ENCODE measurements at places on chromosomes 16 and 17. TPM values are rescaled to one million over a fixed set of nuclear protein-coding genes. Genes with fewer than 3 reads are reported as not detected.

DNA sequence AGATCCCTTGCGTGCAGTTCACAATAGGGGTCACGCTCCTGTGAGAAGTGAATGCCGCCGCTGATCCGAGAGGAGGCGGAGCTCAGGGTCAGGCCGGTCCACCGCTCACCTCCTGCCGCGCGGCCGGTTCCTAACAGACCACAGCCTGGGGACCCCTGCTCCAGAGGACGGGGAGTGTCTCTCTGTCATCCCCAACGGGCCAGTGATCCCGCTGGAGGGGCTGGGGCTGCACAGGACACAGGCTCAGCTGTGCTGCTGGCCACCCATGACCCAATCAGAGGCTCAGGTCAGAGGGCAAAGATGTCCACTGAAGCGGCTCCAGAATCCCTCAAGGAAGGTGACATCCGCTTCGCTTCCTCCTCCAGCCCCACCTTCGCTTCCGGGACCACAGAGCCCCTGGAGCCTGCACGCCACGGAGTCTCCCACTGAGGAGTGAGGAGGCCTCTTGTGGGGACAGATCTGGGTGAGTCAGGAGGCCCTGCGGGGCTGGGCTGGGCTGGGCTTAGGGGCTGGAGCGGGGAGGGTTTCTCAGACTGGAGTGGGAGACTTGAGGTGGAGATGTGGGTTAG, 115.4 kb downstream of the METRNL start:
- peak; percentile 2 for DNase-seq
- H3K27ac ChIP-seq: peak overlapping the region; percentile 71
- H3K4me1 ChIP-seq: peaks cover 15% of the 10 kb centered on the region
- no peaks in the 10 kb centered on the region for H3K27me3 ChIP-seq
- H3K4me3 ChIP-seq: no peak overlapping the region

- H3K36me3 ChIP-seq: no peaks in the 10 kb centered on the region
- H3K27ac ChIP-seq: no peak overlapping the region
- no peaks in the 10 kb centered on the region for H3K4me1 ChIP-seq
- no peak for DNase-seq
- no peaks in the 10 kb centered on the region for H3K27me3 ChIP-seq
- no peak overlapping the region for H3K4me3 ChIP-seq
Measured at GRCh38 chr17:81440511-81441244, 45.4 kb downstream of the BAHCC1 start.

Gene PLD6
- total RNA-seq: 1.7 TPM

Gene MAF
- 158 TPM for total RNA-seq

DNA sequence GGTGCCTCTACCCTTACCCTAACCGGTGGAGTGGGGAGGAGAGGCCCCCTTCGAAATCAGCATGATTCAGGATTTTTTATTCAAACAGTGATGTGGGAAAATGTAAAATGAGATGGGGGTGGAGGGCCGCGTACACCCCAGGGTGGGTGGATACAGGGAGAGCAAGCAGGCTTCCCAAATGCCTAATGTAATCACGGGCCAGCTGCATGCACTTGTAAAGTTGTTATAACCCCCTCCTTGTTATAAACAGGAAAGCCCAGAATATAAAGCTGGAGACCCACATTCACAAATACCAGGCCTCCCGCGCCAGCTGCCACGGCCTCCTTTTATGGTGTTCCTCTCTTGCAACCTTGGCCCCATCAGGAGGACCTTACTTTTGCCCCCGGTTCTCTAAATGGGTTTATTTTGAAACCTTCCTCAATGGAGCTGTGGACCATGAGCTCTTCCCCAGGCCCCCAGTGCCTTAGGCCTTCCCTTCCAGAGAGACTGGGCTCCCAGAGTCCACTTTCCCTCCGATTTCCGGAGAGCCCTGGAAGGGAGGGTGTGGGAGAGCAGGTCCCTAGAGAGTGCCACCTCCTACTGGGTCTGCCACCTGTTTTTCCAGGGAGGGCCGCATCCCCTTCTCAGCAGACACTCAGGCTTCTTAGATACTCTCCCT, 906 bp upstream of the FOXL1 start:
- peaks cover 3% of the 10 kb centered on the region for H3K27me3 ChIP-seq
- no peaks in the 10 kb centered on the region for H3K36me3 ChIP-seq
- H3K4me3 ChIP-seq: no peak overlapping the region
- DNase-seq: no peak

GRCh38 chr16:78094998-78095397, 4.5 kb upstream of the WWOX start:
- H3K4me1 ChIP-seq: no peaks in the 10 kb centered on the region
- DNase-seq: no peak
- H3K4me3 ChIP-seq: no peak overlapping the region
- no peaks in the 10 kb centered on the region for H3K36me3 ChIP-seq

Gene C16orf87
- total RNA-seq: 13.3 TPM

DNA sequence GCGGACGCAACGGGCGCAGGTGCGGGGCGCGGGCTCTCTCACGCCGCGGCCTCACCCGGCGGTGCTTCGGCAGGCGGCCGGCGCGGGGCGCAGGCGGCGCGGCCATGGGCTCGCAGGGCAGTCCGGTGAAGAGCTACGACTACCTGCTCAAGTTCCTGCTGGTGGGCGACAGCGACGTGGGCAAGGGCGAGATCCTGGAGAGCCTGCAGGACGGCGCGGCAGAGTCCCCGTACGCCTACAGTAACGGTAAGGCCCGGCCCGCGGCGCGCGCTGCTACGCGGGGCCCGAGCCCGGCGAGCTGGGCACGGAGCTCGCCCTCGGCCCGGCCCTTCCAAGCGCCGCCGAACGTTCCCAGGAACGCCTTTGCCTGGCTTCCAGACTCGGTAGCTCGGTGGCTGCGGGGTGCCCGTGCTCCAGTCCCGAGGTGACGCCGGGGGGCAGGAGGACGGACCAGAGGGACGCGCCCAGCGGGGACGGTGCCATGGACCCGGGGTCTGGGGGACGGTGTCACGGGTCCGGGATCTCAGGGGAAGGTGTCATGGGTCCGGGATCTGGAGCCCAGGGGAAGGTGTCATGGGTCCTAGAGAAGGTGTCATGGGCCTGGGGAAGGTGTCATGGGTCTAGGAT, 435 bp downstream of the RAB40C start:
- peak overlapping the region; percentile 85 for H3K4me3 ChIP-seq
- no peaks in the 10 kb centered on the region for H3K27me3 ChIP-seq
- peak; percentile 46 for DNase-seq
